Mammary epithelial cell (primary cell): ENCODE measurements at places on chromosomes 2 and 18. TPM values are rescaled to one million over a fixed set of nuclear protein-coding genes. Genes with fewer than 3 reads are reported as not detected.
A peak's percentile ranks its signal among the peaks of the same experiment; 100 is the strongest.

The CD226 gene
- 0.67 TPM for total RNA-seq

The ASB18 gene
- not detected in 2 replicates for total RNA-seq

The LYPD6 gene
- total RNA-seq = 0.33 TPM

The FAM210A gene
- total RNA-seq = 37.8 and 57.0 TPM in 2 replicates

The PSMA8 gene
- total RNA-seq = not detected in 2 replicates

GRCh38 chr18:44556296-44556695 is 124.4 kb upstream of the SETBP1 start:
- no peak for DNase-seq

DNA sequence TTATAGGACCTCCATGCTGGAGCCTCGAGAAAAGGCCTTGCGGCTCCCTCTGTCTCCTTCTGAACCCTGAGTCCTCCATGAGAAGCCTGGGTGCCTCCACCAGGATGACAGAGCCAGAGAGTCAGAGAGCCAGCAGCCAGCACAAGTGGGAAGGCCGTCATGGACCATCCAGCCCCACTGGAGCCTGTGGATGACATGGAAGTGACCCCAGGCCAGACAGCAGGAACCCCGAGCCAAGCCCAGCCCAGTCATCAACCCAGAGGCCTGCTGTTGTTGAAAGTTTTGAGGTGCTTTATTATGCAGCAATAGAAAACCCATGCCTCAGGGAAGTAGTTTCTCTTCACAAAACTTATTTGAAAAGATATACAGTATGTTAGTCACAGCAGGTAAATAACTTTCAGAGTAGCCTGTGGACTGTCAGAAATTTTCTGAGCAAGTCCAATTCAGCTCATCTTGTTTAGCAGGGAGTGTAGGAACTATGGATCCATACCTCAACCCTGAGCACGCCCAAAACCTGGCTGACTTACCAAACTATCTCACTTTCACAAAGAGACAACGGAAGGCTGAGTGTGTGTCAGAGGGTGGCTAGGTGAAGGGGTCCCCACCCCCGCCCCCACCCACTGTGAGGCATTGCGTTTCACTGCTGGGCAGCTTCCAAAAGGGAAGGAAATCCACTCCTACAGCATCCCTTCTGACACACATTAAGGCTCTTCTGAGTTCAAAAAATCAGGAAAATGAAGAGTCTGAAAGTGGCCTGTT is 79.9 kb upstream of the NDUFV2 start:
- DNase-seq = no peak

DNA sequence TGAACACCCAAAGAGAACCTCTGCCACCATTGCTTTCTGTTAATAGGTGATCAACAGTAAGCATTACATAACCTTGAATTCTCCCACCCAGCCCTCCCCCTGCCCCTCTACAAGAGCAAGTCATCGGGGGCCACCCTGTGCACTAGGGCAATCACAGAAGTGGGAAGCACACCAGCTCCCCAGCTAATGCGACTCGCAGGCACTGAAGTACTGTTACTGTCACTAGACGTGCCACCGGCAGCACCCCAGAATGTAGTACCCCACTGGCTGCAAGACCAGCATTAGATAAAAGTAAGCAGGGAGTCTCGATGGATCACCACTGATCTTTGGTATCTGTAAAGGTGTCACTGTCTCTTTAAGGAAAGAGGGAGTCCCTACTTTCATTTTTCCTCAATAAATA is 167.6 kb downstream of the FAM210A start:
- no peak for DNase-seq

- no peak for DNase-seq
These were observed 100.1 kb downstream of the CRACDL start for GRCh38 chr2:98835831-98836385.

DNA sequence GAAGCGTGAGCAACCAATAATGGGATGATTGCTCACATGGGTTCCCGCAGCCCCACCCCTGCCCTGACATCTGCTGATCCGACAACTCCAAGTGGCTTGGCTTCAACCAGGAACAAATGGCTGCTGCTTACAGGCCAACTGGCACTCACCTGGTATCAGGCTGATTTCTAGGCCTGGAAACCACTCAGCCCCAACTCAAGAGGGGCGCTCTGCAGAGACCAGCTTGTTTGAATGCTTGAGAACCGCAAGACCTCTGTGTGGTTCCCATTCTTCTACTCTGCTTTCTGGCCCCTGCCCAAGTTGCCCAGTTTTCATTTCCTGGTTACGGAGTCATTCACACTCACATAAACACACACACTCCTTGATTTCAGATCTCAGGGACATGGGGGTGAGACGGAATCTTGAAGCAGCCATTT is 52.0 kb downstream of the TNP1 start:
- no peak for DNase-seq

DNA sequence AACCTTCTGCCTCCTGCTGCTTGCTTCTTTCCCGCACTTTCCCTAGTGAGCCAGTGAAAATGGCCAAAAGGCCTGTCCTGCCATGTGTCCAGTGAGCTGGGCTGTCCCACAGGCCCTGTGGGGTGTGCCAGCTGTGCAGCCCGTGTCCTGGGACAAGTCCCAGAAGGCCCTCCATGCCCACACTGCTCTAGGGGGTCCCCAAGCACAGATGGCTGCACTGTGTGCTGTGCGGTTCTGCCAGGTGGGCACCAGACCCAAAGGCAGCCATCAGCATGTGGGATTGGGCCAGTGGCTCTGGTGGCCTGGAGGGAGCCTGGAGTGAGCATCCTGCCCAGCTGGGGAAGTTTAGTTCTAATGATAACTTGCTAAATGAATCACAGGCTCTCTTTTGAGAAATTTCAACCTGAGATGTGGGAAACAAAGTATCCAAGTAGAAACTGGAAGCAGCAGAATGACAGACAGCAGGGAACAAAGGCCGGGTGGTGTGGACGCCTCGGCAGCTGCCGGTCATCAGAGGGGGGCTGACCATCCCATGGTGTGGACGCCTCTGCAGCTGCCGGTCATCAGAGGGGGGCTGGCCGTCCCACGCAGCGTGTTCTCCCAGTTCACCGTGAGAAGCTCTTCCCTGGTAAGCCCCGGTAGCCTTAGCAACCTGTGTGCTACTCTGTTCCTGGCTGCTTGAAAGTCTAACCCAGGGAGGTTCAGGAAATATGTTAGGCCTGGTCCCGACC is 9.9 kb upstream of the CNDP2 start:
- DNase-seq = no peak

- DNase-seq = peak; percentile 81
These were observed 73.1 kb downstream of the CPO start for GRCh38 chr2:207012461-207012860.

DNA sequence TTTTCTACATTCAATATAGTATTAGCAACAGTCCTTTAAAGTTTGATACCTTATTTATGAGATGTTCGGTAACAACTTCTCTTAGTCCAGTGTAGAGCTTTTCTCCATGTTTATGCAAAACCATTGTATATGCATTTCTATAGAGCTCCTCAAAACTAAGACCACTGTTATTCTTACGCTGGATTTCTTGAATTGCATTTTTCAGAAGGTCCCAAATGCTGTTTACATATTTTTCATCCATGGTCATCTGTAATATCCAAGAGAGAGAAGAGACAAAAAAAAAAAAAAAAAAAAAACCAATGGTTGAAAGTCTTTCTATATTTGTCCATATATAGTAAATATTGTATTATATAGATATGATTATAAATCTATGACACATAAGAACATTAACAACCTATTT is 27.6 kb downstream of the CUL3 start:
- no peak for DNase-seq

DNA sequence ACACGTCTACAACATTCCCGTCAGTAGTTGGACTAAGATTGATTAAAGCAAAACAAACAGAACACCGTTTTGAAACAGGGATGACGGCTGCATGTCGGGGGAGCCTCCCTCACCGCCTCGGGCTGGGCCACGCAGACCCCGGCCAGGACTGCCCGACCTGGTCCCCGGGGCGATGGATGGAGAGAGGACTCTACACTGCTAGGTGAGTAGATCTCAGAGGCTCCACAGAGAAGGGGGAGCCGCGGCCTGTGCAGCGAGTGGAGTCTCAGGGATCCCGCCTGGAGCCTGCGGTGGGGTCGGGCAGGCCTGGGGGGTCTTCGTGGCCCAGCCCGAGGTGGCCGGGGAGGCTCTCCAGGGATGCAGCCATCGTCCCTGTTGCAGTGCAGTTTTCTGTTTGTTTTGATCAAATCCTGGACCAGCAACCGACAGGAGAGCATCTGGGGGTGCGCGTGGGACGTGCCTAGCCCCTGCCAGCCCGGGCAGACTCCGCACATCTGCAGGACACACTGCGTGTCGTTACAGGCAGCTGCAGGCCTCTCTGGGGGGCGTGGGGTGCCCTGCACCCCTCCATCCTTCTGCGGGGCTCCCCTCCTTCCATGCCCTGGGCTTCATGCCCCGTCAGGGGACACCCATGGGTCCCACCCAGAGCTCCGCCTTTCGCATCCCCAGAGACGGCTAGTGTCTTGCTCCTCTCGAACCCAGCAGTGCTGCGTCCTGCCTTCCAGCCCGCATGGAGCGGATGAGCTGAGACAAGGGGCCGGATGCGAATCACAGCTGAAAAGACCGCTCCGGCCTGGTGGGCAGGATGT is 143.6 kb downstream of the RTP5 start:
- no peak for DNase-seq

DNA sequence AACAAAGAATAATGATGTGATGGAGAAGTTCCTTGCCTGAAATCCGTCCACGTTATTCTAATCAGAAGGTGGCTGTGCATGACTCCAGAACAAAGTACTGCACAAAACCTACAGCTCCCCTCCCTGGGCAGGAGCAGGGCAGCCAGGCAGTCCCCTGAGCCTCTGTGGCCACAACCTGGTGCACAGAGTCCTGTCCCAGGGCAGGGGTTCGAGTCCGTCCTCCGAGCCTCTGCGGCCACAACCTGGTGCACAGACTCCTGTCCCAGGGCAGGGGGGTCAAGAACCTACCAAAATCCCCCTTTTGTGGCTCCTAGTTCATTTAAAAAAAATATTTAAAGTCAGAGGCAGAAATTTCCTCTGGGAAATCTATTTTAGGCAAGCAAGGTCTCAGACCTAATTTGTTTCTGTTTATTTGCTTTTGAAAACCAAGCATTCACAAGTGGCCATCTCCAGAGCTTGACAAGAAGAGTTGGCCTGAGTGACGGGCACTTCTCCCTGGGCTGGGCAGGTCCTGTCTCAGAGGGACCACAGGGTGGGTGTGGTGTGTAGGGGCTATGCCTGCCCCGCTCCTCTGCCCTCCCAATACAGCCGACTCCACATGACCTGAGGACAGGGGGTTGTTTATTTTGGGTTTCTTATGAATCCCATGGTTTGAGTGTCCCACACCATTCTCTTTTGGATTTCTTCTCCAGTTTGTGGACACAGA is 255.9 kb upstream of the PXDN start:
- DNase-seq = no peak

DNA sequence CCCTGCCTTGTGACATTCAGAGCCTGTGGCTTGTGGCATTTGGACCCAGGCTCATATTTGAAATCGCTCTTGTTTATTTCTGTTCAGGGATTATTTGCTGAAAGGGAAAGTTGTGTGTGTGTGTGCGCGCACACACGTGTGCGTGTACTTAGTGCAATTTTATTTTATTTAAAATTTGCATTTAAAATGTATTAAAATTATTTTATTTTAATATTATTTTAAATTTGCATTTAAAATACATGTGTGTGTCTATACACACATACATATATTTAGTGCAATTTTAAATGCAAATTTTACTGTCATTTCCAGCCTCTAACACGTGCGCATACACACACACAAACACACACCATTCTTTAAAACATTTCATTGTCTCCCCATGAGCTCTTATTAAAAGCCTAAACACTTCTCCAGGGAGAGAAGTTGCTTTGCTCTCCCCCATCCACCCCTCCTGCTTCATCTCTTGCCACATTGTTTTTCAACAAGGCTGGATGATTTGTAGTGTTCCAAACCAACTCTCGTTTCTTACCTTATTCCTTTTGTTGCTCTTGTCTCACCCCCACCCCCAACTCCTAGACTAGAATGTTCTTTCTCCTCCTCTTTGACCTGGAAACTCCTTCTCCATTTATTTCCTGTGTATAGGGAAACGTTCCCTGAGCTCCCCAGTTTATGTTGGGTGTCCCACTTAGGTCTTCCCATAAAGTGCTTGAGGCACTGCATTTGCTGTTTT is 3.8 kb upstream of the CCDC68 start:
- no peak for DNase-seq

- no peak for DNase-seq
These were observed 76.8 kb downstream of the SOWAHC start for GRCh38 chr2:109690822-109691541.

- peak; percentile 19 for DNase-seq
These were observed 201.8 kb upstream of the GULP1 start for GRCh38 chr2:188089901-188090300.

DNA sequence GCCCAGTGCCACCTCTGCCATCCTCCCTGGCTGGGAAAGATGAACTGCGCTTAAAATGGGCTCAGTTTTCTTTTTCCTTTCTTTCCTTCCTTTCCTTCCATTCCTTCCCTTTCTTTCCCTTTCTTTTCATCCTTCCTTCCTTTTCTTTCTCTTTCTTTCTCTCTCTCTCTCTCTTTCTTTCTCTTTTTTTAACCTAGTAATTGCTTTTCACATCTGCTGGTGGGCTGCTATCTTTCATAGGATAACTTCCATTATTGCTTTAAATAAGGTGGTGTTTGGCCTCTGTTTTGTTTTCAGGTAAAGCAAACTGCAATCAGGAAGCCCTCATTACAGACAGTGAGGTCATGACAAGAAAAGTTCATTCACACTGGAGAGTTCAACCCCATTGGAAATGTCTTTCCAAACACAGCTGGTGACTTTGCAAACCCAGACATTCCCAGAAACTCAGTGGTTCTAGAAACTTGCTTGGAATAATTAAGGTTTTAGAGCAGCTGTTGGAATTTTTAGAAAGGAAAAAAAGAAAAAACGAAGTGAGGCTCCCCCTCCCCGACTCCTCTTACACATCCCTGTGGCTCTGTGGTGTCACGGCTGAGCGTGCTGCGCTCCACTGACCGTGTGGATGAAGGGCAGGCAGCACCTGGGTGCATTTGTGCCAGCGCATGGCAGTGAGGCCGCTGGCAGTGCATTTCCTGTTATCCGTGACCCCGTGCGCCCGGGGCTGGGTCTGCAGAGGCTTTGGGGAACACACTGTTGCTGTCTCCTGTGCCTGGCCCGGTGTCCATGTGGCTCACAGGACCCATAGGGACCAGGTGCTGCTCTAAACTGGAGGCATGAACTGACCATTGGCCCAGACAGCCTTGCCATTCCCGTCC is 76.9 kb downstream of the MBP start:
- DNase-seq = no peak
